Epithelial cell of proximal tubule (primary cell): ENCODE measurements at places on chromosomes 12 and 14. TPM values are rescaled to one million over a fixed set of nuclear protein-coding genes. Genes with fewer than 3 reads are reported as not detected.

Gene TCL1A
- not detected in 2 replicates for total RNA-seq

- no peak for DNase-seq
Observed at GRCh38 chr12:6839482-6840201, 1.1 kb upstream of the GNB3 start.

DNA sequence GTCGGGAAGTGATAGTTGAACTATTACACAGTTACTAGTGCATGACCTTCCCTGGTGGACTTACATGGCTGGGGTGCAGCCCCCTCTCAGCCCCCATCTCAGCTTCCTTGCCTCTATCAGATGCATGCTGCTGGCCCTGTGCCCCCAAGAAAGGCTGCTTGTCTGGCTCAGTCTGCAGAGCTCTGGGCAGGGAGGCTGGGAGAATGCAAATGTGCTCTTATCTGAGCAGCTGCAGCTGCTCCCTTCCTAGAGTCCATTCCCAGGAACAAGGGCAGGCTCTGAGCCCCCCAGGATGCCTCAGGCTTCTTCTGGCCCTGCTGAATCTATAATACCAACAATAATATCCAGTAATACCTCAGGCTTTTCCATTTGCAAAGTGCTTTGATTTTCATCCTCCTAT is 218.1 kb upstream of the SRRM4 start:
- no peak for DNase-seq

Gene FSCB
- not detected in 2 replicates for total RNA-seq

- no peak for DNase-seq
Observed at GRCh38 chr12:58272461-58272860, 331.1 kb downstream of the ATP23 start.

GRCh38 chr14:71525663-71526221 is 406.5 kb upstream of the RGS6 start:
- DNase-seq = no peak

GRCh38 chr14:37056473-37056872 is 115.9 kb downstream of the SLC25A21 start:
- DNase-seq = no peak

- no peak for DNase-seq
Observed at GRCh38 chr12:113269257-113269943, 48.1 kb downstream of the TPCN1 start.

Gene CCDC175
- not detected in 2 replicates for total RNA-seq

DNA sequence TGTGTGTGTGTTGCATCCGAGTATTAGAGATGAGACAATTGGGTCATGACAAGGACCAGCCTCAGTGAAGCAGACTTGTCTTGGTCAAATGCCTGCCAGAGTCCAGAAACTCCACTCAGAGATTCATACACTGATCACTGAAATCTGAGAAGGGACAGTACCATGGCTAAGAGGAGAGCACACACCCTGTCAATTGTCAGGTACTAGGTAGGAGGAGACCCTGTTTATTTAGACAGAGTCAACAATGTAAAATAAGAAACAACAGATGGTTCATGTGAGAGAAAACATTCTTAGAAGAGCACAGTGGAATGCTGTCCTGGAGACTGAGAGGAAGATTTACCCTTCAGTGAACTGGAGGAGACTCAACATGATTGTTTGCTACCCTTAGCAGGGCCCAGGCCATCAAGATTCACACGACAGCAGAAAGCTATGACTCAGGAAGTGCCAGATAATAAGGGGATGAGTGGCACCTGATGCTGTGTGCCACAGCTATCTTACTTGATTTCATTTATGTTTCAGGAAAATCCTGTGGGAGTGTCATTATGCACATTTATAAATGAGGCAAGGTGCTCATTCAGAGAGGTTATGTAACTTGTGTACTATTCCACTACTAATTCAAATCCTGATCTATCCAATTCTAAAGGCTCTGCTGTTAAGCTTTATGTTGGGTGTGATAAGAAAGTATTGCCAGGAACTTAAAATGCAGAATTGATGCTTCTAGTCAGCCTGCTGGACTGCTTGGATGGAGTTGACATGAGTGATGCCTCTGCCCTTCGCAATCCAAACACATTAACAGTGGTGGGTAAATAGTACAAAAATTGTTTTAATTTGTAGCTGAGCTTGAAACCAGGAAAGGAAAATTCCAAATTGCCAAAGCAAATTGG is 136.6 kb upstream of the NEDD1 start:
- no peak for DNase-seq

GRCh38 chr12:24025153-24025798 is 75.8 kb upstream of the SOX5 start:
- DNase-seq = no peak

DNA sequence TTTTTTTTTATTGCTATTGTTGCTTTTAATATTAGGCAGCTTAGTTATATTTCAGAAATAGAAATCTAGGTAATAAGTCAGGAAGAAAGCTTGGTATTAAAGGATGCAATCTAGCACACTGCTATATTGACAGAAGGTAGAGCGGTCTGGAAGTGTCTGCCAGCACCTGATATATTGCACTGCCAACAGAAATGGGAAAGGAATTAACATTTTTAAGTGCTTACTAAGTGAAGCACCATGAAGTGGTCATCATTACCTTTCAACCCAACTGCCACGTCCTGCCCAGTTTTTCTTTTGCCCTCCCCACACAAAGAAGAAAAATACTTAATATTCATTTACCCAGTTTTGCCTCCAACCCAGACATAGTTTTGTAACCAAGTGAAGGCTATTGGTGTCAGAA is 163.5 kb downstream of the KITLG start:
- DNase-seq = no peak

GRCh38 chr14:73283608-73284379 is 46.5 kb downstream of the PAPLN start:
- no peak for DNase-seq

DNA sequence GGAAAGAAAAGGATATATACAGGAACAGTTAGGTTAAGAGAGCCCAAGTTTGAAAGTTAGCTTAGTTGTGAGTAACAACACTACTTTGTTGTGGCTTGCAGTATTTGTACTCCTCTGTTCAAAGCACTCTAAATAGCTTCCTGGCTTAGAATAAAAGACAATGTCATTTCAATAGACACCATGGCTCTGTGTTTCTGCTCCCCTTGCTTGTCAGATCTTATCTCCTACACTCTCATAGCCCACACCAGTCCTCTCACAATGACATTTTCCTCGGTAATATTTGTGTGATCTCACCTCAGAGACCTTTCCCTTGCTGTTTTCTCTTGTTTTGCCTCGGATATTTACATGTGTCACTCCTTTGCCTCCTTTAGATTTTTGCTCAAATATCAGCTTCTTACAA is 418.4 kb downstream of the MDGA2 start:
- no peak for DNase-seq

GRCh38 chr14:100199240-100199860 is 39.6 kb upstream of the YY1 start:
- no peak for DNase-seq

DNA sequence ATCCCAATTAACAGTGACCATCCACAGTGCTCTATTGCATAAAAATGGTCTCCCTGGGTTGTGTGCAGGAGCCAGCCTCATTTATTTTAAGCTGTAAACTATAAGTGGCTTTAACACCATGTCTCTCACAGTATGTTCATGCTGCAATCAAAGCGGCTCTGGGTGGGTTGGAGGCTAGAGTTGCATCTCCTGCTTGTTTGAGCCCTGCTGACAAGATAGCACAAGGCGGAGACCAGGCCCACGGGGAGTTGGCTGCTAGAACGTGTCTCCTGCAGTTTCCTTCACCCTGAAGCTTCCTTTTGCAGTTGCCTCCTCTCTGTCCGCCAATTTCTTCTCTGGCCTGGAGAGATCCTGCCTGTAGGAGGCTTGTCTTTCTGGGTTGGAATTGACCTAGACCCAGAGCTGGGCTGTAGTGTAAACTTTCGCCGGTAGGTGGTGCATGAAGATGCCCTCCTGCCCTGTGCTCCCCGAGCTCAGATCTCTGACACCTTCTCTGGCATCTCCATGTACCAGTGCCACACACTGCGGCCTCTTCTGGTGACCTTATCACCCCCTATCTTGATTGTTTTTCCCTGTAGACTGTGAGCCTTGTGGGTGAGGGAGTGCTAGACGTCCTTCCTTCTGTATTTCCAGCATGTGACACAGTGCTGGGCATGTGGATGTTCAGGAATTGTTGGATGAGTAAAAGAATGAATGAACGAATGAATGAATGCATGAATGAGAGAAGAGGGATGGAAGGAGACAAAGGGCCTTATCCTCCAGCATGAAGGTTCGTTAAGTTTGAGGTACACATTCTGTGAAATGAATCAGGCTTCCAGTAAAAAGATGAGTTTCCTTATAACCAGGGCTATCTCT is 10.4 kb downstream of the OTUB2 start:
- no peak for DNase-seq

Gene GALNT6
- total RNA-seq = 32.4 and 72.7 TPM in 2 replicates

- no peak for DNase-seq
Observed at GRCh38 chr14:61866932-61867920, 105.0 kb downstream of the SNAPC1 start.

Gene LRRC9
- total RNA-seq = 0.23 TPM in 1 of 2 replicates, not detected in the other

GRCh38 chr14:47710581-47710980 is 35.2 kb upstream of the MDGA2 start:
- no peak for DNase-seq
